Fibroblast of skin of left biceps (primary cell): ENCODE measurements at places on chromosomes 5 and 9.

DNA sequence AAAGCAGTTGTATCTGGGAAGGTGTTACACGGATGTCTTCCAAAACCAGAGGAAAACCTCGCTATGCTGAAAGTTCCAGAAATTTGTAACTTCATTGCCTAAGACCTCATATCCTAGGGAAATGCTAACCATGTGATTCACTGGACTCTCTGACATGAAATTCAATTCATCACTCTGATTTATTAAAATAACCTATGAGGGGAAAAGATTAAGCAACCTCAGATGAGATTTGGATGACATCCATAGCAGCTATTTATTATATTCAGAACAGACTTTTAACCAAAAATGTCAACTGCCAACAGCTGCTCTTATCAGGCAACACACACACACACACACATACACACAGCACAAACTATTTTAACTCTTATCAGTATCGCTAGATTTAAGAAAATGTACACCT lies 1006.4 kb upstream of the CTNND2 start:
- DNase-seq = peak; percentile 4

- no peak for DNase-seq
Measured at GRCh38 chr9:134175808-134176598, 11.6 kb upstream of the RNU6ATAC start.

DNA sequence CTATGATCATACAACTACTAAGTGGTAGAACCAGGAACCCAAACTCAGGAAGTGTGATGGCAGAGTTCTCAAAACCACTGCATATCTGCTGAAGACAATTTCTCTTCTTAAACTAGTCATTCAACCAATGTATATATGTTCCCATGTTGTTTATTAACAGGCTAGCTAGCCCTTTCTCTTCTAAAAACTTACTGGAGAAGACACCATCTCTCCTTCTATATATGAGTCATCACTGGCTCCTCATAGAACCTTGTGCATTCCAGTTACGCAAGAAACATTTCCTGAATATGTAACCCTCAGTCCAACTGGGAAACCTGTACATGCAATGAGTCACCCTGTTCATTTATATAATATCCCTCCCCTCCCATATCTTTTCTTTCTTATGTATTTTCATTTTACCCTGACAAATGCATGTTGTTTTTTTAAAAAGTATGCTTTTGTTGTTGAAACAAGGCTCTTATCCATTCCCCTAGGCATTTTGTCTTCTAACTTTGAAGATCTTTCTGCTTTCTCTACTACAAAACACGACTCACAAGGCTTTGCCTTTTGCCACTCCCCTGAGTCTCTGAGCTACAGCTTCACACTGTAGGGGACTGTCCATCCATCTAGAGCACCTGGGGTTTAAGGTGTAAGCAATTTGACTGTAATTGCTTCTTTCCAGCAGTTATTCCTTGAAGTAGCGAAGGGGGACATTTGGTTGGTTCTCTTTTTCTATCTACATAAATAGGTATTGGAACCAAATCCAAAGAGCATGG lies 119.5 kb downstream of the ANXA1 start:
- peak; percentile 70 for DNase-seq

DNA sequence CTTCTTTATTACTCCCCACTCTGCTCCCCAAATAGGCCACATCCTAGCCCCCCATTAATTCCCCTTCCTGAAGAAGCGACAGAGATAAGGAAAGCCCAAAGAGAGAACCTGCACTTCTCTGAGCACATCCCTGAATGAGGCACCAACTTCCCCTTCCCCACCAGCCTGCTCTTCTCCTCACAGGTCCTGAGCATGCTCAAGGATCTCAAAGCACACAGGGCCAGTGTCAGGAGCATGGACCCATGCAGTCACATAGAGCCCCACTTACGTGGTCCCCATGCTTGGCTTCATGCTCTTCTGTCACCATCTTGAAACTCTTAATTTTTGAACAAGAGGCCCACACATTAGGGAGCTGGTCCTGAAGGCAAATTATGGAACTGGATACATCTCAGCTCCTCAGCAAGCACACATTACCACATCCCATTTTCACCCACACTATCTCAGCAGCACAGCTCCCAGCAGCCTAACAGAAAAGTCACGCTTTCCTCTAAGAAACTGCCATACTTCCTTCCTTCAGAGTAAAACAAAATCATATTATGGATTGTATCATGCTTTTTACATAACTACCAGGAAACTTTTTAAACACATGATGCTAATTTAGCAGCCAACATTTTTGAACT lies 99.8 kb downstream of the NFIB start:
- DNase-seq = no peak

DNA sequence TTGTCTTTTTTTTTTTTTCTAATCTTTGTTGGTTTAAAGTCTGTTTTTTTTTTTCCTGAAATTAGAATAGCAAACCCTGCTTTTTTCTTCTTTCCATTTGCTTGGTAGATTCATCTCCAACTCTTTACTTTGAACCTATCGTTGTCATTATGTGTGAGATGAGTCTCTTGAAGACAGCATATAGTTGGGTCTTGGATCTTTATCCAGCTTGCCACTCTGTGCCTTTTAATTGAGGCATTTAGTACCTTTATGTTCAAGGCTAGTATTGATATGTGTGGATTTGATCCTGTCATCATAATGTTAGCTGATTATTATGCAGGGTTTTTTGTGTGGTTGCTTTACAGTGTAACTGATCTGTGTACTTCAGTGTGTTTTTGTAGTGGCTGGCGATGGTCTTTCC lies 383.8 kb downstream of the MAN2A1 start:
- no peak for DNase-seq

- DNase-seq = no peak
Measured at GRCh38 chr9:127316586-127317323, 52.2 kb downstream of the GARNL3 start.

GRCh38 chr9:134210511-134210907 lies 46.1 kb upstream of the RNU6ATAC start:
- DNase-seq = no peak

DNA sequence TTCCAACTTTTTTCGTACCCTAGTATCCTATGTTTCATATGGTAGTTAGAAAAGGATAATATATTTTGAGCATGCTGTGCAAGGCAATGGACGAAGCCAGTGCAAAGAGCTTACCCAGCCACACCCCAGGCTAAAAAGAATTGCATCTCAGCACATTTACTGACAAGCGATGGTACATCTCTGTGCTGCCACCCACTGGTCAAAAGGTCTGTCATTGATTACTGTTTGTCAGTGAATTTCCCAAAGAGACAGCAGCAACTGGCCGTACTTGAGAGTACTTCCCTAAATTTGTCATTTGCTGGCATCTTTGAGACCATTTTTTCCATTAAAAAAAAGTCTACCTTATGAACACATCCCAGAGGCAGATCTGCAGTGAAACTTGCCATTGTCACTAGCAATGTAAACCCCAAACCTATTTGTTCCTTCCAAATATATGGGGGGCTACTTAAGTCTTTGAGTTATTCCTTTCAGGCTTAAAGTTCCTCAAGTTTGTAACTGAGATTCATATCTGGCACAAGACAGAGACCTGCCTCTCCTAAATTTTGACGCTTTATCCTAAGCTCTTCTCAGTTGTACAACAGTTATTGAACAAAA lies 184.3 kb downstream of the CTNND2 start:
- DNase-seq = no peak

- DNase-seq = no peak
Measured at GRCh38 chr5:147904110-147904509, 2.2 kb downstream of the C5orf46 start.

DNA sequence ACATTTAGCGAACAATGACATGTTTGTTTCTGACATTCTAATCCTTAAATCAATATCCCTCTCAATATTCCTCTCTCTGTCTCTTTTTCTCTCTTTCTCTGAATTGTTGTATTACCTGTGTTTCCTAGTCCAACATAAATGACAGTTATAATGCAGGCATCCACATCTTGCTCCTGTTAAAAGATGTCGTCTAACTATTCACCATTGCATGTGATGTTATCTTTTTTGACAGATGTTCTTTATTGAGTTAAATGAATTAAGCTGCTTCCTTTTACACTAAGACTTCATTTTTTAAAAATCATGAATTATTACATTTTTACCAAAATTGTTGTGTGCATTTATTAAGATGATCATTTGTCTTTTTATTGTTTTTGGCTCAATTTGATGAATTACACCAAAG lies 527.5 kb downstream of the PRR16 start:
- DNase-seq = no peak

GRCh38 chr9:130459941-130460669 lies 15.3 kb downstream of the ASS1 start:
- no peak for DNase-seq
